ENCODE measurements at places on chromosomes 6 and 20. TPM values are rescaled to one million over a fixed set of nuclear protein-coding genes. Genes with fewer than 3 reads are reported as not detected.

- DNase-seq, result no peak
Measured at GRCh38 chr20:50844430-50845100, 49.7 kb downstream of the BCAS4 start.

CYP24A1 gene
- total RNA-seq, result 0.28 TPM

DNA sequence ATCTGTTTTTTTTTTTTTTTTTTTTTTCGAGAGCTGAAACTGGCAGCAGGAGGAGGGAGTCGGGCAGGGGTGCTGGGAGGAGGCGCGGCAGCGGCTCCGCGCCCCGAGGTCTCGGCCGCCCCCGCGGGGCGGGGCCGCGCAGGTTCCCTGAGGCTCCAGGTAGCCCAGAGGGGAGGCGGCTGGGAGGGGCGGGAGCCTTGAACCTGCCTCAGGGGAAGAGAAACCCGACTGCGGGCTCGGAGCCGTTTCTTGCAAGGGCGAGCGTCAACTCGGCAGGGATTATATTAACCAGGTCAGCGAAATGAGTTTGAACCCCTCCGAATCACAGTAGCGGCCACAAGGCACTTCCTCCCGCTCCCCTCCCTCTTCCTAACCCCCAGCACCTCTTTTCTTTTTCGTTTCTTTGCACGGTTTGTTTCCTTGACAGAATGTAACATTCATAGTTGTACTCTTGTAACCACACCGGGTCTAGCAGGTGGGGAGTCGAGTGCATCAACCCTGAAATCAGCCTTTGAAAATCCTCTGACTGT is 2.0 kb downstream of the MYB start:
- DNase-seq, result no peak

DNA sequence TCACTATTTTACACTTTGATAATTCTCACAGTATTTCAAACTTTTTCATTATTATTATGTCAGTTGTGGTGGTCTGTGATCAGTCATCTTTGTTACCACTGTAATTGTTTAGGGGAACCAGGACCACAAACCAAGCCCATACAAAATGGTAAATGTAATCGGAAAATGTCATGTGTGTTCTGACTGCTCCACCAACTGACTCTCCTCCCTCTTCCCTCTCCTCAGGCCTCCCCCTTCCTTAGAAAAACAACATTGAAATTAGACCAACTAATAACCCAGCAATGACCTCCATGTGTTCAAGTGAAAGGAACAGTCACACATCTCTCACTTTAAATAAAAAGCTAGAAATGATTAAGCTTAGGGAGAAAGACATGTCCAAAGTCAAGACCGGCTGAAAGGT is 63.8 kb downstream of the GMDS start:
- no peak for DNase-seq

GRCh38 chr20:4813863-4814695 is 92.4 kb downstream of the PRND start:
- DNase-seq, result no peak

- DNase-seq, result no peak
Measured at GRCh38 chr6:106527117-106527516, 102.2 kb downstream of the RTN4IP1 start.

All from spinal cord (tissue), 10 donors.